Sigmoid colon (tissue), 7 donors: ENCODE measurements at places on chromosomes 6 and 20. TPM values are rescaled to one million over a fixed set of nuclear protein-coding genes. Genes with fewer than 3 reads are reported as not detected.

The AKAP7 gene
- polyA plus RNA-seq = 13.2 TPM

DNA sequence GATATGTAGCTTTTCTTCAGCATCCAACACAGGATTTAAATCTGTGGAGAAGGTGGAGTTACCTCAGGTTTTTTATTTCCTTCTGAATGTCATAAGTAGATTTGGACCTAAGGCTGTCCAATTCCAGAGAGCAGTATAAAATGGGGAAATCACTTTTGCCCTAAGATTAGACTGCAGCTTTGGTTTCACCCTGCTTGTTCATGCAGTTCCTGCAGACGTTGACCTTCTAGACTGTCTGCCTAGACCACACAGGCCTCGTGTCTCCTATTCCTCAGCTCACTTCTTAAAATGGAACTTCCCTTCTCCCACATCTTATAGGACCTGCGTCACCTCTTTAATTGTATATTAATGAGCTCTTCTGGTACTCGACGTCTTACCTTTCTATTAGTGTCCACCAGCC, 26.0 kb upstream of the C6orf62 start:
- no peak for DNase-seq

DNA sequence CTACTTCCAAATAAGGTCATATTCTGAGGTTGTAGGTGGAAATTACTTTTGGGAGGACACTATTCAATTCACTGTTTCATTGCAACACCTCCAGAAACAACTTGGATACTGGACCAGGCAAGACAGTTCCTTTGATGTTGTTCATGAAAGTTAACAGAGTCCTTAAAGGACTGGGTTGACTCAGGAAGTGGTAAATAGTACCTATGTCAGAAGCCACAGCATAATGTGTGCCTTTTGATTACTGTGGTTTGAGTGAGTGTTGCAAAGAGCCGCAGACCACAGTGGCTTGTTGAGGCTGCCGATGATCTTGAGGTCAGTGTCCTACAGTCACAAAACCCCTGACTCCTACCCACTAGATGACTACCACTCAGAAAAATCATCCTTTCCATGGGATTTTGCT, 10.9 kb downstream of the IL20RA start:
- no peak for DNase-seq

The DYNLT2 gene
- polyA plus RNA-seq = 0.46 TPM

DNA sequence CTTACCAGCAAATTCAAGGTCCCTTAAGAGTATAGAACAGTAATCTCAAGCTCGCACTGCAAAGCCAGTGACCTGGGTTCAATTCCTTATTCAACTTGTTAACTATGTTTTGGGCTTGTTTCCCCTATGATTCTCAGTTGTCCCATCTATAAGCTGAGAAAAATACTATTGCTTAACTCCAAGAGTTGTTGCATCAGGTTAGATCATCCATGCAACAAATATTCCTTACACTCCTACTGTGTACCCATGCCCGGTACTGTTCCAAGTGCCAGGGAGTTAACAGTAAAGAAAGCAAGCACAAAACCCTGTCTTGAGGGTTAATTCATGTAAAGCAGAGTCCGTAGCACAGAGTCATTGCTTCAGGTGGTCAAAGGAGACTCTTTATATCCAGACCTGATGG, 247.3 kb downstream of the MAFB start:
- DNase-seq = no peak

DNA sequence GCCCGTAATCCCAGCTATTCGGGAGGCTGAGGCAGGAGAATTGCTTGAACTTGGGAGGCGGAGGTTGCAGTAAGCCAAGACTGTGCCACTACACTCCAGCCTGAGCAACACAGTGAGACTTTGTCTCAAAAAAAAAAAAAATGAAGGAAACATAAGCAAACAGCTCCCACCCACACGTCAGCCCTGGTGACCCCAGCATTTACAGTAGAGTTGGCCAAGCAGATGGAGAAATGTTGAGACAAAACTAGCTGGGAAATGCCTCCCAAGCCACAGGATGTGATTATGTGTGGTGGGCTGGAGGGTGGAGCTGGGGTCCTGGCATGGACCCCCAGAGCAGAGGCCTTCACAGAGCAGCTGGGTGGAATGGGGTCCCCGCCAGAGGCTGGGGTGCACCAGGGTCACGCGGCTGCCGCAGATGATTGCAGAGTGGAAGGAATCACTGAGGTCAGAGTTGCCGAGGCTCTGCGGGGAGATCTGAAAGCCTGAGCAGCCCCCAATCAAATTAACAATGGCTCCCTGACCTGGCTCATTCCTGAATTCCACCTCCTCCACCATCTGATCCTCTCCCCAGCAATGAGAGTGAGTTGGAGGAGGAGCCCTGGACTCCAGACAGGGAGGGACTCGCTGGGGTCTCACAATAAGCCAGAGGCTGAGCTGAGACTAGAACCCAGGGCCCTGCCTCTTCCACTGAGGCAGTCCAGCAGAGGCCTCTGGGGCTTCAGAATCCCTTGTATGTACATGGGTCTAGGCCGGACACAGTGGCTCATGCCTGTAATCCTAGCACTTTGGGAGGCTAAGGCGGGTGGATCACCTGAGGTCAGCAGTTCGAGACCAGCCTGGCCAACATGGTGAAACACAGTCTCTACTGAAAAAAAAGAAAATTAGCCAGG, 34.7 kb upstream of the TGM2 start:
- peak; percentile 36 for DNase-seq

The SAMD5 gene
- 3.7 TPM for polyA plus RNA-seq

- no peak for DNase-seq
Measured at GRCh38 chr6:137640086-137640485, 145.9 kb upstream of the OLIG3 start.

GRCh38 chr6:14397518-14397901, 279.9 kb downstream of the CD83 start:
- DNase-seq = no peak

- no peak for DNase-seq
Measured at GRCh38 chr20:43238833-43239232, 49.1 kb upstream of the PTPRT start.

The BTN1A1 gene
- not detected for polyA plus RNA-seq

GRCh38 chr6:100968949-100969348, 87.8 kb upstream of the ASCC3 start:
- no peak for DNase-seq

- DNase-seq = no peak
Measured at GRCh38 chr6:31883676-31884075, 4.9 kb upstream of the SLC44A4 start.

The MRPS18B gene
- polyA plus RNA-seq = 78.6 TPM

The PAK5 gene
- 0.03 TPM for polyA plus RNA-seq

DNA sequence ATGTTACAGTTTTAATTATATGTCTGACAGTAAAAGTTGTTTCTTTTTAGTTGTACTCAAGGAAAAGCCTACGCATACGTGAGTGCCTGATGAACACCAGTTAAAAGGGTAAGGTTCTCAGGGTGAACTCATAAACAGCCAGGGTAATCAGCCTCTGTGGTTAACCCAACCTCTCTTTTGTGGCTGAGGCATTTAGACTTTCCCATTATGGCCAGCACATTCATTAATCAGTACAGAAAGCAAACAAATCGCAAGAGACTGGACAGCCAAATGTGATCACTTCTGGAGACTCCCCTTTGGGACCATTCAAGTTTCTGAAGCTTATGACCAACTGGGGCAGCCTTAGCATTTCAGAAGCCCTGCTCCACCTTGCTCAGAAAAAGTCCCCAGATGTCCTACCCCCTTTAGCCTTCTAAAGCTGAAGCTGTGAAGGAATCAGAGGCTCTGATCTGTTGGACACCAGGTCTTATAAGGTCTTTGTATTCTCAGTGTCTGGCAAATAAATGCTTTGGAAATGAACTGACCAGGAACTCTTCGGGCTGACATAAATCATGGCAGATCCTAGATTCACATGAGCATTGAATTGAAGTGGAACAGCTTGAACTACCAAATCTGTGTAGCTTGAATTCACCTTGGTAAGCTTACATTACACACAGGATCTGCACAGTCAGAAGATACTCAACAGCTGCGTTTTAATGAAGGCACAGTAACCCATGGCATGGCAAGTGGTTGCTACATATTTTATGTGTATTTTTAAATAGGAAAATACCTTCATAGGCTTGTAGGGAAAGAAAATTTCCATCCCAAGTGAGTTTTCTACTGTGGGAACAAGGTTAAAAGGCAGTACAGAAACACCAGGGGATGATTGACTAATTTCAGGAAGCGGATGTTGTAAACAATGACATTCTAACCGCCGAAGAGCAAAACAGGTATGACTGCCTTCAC, 18.7 kb downstream of the IL20RA start:
- no peak for DNase-seq

The CGAS gene
- polyA plus RNA-seq = 4.0 TPM

DNA sequence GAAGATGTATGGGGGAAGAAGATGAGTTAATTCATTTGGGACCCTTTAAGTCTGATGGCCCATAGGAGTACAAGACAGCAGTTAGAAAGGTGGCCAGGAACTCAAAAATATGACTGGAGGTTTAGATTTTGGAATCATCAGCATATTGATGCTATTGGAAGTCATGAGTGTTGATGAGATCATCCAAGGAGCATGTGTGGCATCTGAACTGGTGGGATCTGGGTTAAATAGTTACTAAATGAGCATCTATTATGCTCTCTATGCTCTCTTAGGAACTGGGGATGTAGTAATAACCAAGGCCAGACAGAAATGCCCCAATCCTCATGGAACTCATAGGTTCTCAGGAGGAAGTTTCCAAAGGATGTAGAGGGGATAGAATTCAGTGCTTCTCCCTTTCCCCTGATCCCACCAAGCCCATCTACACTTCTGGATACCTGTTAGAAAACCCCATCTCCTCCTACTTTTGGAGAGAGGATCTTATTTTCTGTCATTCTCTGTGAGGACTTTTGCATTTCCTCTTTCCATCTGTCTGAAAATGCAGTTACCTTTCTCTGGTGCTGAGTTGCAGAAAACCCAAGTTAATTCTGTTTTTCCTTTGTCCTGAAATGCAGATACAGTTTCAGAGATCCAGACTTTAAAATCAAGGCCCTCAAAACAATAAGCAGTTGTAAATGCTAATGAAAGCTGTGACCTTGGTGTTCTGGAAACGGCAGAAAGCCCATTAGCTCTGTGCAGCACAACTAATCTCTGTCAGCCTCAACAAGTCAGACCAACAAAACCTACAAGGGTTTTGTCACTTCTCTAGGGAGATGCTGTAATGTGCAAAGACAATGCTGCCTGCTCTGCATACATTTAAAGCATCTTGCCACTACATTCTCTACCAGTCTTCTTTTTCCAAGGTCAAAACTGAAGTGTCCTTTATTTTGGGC, 65.8 kb downstream of the TBC1D7 start:
- DNase-seq = no peak

DNA sequence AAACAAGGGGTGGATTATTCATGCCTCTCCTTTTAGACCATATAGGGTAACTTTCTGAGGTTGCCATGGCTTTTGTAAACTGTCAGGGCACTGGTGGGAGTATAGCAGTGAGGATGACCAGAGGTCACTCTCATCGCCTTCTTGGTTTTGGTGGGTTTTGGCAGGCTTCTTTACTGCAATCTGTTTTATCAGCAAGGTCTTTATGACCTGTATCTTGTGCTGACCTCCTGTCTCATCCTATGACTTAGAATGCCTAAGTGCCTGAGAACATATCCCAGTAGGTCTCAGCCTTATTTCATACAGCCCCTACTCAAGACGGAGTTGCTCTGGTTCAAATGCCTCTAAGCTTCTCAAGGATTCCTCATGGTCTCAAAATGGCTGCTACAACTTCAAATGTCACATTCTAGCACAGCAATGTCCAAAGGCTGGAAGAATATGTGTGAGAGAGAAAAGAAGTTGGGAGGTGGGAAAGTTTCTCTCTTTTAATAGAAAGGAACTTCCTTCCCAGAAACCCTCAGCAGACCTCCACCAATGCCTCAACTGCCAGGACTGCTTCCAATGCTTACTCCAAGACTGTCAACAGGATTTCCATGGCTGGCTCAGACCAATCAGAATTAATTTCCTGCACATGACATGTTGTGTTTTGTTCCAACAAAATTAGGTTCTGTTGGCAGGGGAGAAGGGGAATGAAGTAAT, 46.6 kb upstream of the SLC9A8 start:
- DNase-seq = no peak

DNA sequence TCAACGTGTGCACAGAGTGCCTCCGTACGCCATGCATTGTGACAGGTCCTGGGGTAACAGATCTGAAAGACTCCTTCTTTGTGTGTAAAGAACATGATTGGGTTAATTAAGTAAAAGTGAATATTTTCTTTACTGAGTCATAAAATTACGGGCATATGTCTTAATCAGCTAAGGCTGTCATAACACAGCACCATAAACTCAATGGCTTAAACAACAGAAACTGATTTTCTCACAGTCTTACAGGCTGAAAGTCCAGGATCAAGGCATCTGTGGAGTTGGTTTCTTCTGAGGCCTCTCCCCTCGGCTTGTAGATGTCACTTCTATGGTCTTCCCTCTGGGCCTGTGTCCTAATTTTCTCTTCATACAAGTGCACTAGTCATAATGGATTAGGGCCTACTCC, 176.9 kb downstream of the MTFR2 start:
- no peak for DNase-seq

DNA sequence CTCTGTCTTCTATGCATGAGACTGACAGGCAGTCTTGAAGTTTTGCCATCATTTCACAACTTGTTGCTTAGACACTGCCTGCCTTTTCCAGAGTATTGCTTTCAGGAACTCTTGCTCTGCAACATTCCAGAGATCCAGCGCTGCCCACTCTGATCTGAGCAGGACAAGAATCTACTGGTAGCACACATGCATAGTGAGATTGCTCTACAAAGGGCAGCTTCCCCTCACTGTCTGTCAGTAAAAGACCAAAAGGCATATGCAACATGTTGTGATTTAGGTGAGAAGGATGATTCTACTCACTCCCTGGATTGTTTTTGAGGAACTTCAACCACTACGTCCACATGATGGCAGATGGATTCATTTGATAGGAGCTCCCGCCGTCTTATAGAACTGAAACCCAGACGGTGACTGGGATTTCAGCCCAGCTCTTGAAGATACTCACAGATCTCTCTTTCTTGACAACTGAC, 259.1 kb downstream of the ARID1B start:
- DNase-seq = no peak

The RAET1E gene
- polyA plus RNA-seq = 0.15 TPM

- DNase-seq = no peak
Measured at GRCh38 chr6:168288781-168289570, 30.6 kb downstream of the DACT2 start.

- DNase-seq = no peak
Measured at GRCh38 chr6:13338038-13338437, 9.7 kb upstream of the TBC1D7 start.

GRCh38 chr6:162442687-162443086, 284.9 kb downstream of the PRKN start:
- no peak for DNase-seq

The CALHM5 gene
- 0.23 TPM for polyA plus RNA-seq

- peak; percentile 54 for DNase-seq
Measured at GRCh38 chr20:4848041-4848440, 126.3 kb downstream of the PRND start.

DNA sequence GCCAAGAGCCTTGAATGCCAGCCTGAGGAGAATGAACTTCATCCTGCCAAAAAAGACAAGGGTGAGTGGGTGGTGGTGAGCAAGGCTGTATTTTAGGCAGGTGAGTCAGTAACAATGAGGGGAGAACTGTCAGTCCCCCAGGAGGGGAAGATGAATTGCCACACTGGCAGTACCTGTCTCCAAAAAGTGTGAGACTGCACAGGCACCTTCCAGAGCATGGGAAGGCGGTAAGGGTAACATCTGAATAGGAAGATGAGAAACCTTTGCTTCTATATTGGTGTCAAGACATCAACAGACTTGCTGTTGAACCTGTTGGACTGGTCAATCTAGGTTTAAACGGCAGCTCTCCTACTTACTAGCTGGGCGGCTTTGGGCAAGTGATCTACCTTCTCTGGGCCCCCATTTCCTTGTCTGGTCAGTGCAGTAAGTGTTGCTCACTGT, 30.9 kb downstream of the STK35 start:
- DNase-seq = no peak

GRCh38 chr20:43583133-43583864, 7.4 kb upstream of the IFT52 start:
- no peak for DNase-seq
